Activated T-cell treated with anti-CD3 and anti-CD28 coated beads for 48 hours (primary cell): ENCODE measurements at places on chromosomes 5 and 9.

DNA sequence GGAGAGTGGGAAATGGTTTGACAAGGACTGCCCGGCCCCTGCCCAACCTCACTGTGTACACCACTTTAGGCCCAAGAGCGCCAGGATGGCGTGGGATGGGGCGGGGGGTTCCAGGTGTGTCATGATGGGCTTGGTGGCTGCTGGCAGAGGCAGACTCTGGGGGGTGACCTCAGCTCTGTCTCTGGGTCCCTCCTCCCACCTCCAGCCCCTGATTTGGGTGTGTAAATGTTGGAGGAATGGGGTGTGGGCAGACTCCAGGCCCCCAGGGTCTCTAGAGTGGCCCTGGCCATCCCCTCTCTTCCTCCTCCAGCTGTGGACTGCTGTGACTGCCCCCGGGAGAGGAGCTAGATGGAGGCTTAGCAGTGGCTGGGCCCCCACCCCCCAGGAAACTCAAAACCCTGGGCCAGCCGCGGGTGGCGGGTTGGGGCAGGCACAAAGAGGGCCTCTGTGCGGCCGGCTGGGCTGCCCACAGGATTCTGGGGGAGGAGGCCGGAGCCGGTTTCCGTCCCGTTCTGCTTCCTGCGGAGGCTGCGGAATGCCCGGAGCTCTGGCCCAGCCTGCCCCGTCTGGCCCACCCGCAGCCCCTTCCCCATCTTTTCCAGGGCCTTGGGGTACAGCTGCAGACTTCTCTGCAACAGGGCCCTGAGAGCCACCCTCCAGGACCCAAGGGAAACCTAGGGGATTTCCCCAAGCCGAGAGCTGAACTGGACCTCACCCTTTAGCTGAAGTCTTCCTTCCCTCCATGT, 23.1 kb downstream of the CXXC5 start:
- no peak for DNase-seq

DNA sequence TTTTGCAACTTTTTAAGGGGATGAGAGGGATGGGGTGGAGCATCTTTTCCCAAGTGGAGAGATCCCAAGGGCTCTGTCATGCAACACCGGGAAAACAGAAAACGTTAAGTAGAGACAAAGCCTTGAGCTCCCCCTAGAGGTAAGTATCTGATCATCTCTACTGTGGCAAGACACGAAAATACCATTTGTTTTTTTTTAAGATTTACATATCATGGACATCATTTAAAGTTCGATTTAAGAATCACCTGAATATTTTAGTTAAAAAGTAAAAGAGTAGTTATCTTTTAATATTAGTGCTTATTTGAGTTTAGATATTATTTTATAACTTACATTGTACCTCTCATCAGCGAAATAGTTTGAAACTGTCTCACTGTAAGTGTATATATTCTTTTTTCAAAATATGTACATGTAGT, 200.4 kb downstream of the LRRC70 start:
- no peak for DNase-seq

DNA sequence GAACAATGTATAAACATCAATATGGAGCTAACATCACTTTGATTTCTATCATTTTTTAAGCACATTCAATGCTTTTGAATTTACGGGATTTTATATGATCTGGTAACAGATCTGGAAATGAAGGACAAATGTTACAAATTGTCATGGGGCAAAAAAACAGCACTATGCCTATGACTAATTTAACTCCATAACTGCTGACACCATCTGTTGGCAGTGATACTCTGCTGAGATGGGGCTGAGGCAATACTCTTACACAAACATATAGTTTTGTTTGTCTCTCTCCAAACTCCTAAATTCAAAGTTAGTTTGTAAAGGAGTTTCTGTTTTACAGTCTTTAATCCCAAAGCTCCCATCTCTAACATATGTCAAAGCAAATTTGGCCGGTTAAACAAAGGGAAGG, 132.5 kb upstream of the FER start:
- no peak for DNase-seq

DNA sequence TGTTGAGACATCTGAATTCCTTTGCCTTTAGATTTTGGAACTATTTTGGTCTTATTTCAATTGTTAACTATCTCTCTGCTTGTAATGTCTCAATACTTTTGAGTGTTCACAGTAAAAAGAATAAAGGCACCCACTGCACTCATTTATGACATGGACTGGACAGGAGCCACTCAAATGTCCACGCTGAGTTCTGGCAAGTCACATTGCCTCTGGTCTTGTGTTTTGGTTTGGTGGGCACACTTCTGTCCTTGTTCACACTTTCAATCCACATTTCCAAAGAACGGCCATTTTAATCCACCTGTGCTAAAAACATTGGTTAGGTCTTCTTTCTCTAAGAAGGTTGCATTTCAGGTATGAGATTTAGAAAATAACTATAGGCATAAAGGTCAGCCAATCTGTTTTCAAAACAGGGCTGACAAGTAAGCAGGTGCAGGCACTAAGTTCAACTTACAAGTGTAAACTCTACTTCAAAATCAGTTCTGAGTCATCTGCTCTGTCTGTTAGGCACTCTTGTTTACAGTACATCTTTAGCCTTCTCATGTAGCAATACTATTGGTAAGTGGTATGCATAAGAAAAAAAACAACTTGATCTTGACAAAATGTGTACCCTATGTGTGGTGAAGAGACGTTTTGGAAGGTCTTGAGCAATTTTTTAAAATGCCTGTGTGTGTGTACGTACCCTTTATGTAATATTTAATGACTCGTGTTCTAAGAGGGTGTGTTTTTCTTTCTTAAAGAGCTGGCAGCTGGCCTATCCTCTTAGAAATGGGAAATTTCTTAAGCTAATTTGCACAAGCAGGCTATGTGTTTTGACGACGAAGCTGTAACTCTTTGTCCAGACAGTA, 31.5 kb upstream of the ZFAND5 start:
- DNase-seq = no peak

DNA sequence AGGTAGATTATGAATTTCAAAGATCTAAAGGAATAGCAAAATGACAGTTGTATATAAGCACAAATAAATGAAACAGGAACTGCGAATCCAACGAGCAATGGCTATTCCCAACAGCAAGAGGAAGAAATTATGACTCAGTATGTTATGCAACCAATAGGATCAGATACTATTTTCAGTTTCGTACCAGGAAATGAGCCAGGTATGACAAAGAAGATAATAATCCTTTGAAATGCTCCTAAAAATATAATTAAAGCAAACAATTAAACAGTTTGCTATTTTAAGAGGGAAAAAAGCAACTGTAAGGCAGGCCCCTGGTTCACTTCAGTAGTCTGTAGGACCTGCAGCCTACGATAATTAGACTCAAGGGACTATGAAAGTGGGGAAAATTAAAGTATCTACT, 58.9 kb downstream of the AUH start:
- DNase-seq = no peak
